ENCODE measurements at places on chromosomes 12 and 14.

DNA sequence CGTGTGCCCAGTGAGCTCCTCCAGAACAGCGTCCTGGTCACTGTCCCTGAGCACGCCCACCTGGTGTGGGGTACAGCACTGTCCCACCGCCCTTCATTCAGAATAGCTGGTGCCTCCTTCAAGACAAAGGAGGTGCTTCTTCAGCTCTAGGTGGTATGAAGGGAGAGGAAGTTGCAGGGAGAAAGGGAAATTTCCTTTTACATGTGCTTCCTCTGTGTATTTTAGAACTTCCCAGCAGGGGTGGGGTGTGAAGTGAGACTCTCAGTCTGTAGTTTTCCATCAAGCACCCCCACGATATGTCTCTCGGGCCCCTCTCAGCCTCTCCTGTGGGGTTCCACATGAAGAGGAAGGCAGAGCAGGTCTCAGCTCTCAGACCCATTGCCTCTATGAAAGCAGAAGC lies 1.2 kb upstream of the SLC6A12 start:
- DNase-seq = no peak

DNA sequence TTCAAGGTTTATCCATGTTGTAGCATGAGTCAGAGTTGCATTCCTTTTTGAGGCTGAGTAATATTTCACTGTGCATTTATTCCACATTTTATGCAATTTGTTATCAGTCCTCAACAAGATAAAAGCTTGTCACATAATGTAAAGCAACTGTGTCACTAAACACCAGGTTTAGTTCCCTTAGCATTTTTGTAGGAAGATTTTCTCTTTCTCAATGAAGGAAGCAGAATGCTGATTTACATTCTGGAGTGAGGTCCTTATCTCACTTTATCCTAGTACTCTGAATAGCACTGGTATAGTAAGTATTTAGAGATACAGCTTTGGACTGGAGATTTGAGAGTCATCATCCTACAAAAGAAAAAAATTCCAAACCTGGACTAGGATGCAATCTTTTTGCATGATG lies 9.8 kb upstream of the EXD2 start:
- DNase-seq = no peak

GRCh38 chr14:76765461-76765931 lies 4.2 kb downstream of the VASH1 start:
- DNase-seq = no peak

- no peak for DNase-seq
Observed at GRCh38 chr14:63212209-63212608, 8.0 kb downstream of the RHOJ start.

DNA sequence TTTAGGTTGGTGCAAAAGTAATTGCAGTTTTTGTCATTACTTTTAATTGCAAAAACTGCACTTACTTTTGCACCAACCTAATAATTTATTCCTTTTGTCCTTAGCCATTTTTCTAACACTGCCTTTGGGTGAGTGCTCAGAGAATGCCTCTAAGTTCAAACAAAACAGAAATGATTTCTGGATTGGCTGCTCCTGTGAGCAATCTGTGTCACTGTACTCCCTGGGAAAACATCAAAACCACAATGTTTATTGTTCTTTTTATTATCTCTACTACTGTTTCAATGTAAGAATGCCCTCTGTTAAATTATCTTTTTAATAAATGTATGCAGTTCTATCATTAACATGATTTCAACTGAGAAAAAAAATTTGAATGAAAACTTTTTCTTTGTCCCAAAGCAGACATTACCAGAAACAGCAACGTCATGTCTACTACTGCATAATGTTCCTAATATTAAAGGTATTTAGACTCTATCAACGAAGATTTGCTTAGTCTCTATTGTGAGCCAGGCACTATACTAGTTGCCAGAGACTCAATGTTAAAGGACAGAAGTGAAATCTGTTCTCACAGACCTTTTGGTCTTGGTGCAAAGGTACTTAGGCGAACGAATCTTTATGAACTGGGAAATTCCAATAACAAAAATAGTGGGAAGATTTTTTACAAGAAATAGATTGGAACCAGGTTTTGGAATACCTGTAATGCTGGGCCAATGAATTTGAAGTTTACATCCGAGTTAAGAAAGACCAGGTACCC lies 6.2 kb downstream of the SLC41A2 start:
- no peak for DNase-seq

- DNase-seq = no peak
Observed at GRCh38 chr12:116734156-116734768, 3.6 kb downstream of the SPRING1 start.

DNA sequence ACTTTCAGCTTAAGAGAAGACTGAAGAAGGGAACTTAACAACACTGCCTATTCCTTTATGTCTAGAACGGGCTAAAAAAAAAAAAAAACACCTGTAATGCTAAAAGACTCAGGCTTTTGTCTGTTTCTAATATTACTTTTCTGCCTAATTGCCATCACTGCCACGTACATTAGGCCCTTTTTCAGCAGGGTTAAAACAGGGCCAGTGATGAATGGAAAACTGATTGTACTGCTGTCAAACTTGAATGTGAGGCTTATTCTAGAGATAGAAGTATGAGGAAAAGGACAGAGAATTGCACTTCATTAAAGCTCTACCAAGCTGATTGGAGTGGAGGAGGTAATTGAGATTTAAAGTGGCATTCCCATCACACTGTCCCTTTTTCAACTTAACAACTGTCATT lies 535.8 kb downstream of the PRKD1 start:
- DNase-seq = no peak

DNA sequence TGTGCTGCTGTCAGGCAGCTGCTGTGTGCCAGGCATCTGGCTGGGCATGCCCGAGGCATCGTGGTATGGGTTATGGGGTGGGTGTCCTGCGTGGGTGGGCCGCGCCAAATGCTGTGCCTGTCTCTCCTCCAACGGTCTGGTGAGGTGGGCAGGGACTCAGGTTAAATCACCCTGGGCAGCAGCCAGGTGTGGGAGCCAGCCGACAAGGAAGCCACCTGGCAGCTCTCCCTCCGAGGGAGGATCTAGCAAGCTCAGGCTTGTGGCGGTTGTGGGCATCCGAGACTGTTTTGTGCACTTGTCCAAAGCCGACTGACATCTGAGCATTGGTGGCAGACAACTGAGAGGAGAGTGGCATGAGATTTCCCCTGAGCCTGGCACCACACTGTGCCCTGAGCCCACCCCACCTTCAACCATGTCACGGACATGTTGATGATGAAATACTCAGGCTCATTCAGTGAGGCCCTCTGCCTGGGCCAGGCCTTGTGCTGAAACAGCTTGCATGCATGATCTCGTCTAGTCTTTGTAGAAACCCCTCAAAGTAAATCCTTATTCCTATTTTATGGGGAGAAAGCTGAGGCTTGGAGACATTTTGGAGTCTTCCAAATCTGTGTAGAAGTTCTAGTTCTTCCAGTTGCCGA lies 181.8 kb upstream of the MYL2 start:
- no peak for DNase-seq

GRCh38 chr14:19823178-19823577 lies 19.6 kb downstream of the OR4N2 start:
- no peak for DNase-seq

DNA sequence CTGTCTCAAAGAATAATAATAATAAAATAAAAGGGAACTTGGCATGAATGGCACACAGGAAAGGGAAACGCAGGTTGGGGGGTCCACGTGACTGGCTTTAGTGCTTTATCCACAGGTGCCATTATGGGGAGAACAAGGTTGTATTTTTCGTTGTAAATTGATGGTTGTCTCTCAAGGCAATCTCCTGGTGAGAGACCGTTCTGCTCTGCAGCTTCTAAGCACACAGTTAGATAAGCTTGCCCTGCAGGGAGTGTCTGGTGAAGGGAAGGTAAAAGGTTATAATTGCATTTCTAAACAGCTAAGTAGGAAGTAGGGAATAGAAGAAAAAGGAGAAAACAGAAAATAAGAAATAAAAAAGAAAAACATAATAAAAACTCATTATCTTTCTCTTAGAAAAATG lies 69.1 kb upstream of the CPSF6 start:
- DNase-seq = no peak

- DNase-seq = no peak
Observed at GRCh38 chr14:50775357-50775756, 55.6 kb downstream of the NIN start.

DNA sequence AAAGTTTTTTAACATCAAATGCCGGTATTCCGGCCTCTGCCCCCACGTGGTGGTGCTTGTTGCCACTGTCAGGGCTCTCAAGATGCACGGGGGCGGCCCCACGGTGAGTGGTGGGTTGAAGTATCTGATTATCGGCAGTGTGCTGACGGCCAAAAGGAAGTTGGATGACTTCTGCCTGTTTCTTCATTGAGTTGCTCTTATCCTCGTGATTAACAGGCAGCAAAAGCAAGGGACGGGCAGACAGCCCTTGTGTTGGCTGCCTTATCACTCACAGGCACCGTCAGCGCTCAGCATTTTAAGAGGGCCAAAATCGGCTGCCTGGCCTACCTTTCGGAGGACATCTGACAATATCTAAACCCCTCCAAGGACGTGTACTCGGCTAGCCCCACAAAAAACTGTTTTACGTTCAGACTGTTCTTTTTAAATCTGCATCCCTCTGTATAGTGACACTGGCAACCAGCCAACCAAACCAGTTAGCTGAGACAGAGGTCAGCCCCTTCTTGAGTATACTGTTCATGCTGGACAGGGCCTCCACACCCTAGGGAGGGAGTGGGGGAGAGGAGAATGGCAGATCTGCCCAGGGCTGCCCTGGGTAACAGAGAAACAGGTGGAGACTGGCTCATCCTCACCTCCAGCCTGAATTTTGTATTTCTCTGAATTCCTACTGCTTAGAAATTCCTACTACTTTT lies 22.9 kb upstream of the AKAP5 start:
- no peak for DNase-seq

DNA sequence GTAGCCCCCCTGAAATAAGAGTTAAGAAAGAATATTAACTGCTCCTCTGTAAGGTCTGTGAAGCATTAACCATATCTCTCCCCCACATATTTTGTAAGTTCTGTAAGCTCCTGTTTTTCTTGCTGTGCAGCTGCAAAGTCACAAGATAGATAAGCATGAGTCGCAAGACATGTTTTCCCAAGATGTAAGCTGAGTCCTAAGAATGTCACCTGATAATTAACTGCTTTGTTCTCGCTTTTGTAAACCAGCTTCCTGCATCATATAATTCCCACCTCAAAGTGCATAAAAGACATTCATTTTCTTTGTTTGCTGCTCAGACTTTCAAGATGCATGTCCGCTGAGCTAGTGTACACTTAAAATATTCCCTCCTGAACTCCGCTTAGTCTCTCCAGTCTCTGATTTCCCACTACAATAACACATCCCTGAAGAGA lies 27.0 kb upstream of the PHC1 start:
- no peak for DNase-seq

DNA sequence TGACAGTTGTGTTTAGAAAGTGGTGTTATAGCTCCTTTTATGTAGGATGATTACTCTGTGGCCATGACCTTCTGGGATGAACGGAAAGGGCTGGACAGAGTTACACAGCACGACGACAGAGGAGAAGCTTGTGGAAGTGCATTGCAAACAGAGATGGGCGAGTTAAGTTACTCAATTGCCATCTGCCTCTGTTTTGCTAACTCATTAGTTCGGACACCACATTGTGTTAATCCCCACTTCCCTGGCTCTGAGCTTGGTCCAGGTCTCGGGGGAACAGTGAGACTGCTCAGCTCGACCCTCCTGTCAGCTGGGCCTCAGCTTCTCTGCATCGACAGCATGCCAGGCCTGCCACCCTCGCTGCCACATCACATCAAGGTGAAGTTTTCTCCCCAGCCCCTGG lies 408.0 kb downstream of the ZFP36L1 start:
- DNase-seq = no peak

- no peak for DNase-seq
Observed at GRCh38 chr12:46071769-46072624, 81.6 kb upstream of the SCAF11 start.

- no peak for DNase-seq
Observed at GRCh38 chr12:75665216-75665615, 153.8 kb upstream of the KRR1 start.

DNA sequence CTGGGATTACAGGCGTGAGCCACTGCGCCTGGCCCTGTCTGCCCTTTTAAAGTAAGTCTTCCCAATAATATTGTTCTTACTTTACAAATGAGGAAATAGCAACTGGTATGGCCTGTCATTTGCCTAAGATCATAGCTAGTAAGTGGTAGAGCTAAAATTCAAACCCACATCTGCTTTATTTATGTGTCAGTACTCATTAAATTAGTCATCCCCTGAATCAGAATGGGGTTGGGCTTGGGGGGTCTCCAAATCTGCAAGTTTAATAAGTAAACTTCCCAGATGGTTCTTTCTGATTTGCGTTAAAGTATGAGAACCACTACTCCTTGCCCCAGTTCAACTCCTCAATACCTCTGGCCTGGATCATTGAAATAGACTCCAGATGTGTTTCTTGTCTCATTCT lies 96.2 kb downstream of the FAR2 start:
- DNase-seq = no peak

DNA sequence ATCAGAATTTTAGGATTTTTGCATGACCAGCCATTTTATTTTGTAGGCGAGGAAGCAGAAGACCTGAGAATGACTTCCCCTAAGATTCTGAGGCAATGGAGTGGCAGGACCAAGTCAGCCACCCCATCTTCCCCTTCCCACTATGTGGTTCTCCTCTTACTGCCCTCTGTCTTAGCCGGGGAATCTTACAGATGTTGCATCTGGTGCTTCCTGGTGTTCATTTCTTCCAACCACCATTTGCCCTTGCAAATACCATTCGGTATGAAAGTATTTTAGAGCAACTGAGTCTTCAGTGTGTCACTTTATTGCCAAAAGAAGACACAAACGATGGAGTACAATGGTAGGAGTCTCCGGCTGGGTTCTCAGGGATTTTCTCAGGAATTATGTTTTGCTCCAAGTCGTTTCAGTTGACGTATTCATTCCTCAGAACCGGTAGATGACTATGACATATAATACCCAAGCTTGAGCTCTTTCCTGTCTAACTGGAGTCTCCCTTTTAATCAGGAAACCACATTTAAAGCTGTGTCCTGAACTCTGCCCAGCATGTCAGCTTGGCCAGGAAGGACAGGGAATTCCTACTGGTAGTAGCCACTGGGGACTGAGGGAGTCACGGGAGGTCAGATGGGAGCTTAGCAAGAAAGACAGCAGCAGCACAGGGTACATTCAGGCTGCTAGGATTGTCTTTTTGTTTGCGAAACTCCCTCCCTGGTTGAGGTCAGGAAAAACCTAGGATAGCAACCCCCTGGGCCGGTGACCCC lies 87.0 kb downstream of the SAMD4A start:
- DNase-seq = no peak

DNA sequence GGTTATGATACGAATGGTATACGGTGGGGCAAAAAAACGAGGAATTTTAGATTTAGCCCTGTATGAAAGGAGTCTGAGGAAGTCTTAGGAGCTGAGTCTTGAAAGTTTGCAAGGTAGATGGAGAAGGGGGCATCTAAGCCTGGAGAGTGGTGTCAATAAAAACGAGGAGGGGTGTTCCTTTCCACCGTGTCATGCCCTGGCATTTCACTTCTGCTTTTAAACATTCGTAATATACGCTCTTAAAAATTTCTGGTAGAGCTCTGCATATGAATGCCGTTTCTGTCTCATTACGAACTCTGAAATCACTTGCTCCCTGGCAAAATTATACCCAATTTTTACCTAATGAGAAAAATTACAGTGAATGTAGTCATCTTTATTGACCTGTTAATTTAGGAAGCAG lies 170.2 kb downstream of the ERC1 start:
- DNase-seq = no peak

- no peak for DNase-seq
Observed at GRCh38 chr14:94021001-94021400, 5.1 kb upstream of the OTUB2 start.

GRCh38 chr14:64910847-64911495 lies 3.3 kb upstream of the CHURC1 start:
- DNase-seq = no peak

Measured in GM18507 (cell line).